Peyer's patch (tissue), 4 donors: ENCODE measurements at places on chromosomes 2 and 18. TPM values are rescaled to one million over a fixed set of nuclear protein-coding genes. Genes with fewer than 3 reads are reported as not detected.

CABLES1 gene
- total RNA-seq, result 19.8 TPM

NT5DC4 gene
- not detected for total RNA-seq

RAPGEF4 gene
- 73.4 TPM for total RNA-seq

CFC1 gene
- total RNA-seq, result not detected

ACTG2 gene
- total RNA-seq, result 38.8 TPM

GALNT13 gene
- 2.4 TPM for total RNA-seq

LRRC30 gene
- not detected for total RNA-seq

TRIB2 gene
- total RNA-seq, result 10.6 TPM

DNA sequence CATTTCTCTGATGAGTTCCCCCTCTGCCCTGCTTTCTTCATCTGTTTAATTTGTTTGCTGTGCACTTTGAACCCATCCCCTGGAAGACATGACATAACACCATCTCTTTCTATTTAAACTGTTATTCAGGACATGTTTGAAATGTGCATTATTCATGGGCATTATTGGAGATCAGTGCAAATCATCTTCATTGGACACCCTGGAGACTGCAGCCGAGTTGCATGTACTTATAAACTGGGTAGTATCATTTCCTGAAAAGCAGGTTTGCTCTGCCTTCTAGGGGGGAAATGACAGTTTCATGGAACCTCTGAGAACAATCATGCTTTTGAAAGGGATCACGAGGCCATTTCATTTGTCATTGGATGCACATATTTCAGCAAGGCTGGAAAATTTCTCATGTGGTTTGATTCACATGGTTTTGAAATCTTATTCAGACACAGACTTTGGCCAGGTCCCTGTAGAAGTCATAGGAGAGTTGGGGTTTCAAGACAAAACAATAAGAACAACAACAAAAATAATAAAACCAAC is 462.8 kb upstream of the MEX3C start:
- H3K27ac ChIP-seq, result no peak overlapping the region
- H3K4me3 ChIP-seq, result no peak overlapping the region
- no peaks in the 10 kb centered on the region for H3K36me3 ChIP-seq
- no peak for DNase-seq
- H3K4me1 ChIP-seq, result no peaks in the 10 kb centered on the region

DNA sequence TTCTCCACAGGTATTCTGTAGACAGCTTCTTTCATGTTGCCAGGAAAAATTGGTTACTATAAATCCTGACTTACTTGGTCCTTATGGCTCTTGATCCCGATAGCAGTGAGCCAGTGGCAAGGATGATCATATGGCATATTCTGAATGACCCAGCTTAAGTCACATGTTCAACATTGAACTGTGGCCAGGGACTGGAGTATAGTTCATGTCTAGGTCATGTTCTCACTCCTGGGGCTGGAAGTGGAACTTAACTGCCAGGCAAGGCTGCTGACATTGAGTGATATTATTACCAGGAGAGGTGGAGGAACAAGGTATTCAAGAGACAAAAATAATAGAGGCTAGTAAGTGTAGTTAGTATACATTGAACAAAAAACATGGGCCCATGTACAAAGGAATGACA is 26.2 kb downstream of the R3HDM1 start:
- H3K27ac ChIP-seq, result no peak overlapping the region
- no peak overlapping the region for H3K4me3 ChIP-seq
- DNase-seq, result no peak
- H3K4me1 ChIP-seq, result no peaks in the 10 kb centered on the region

GRCh38 chr18:49967171-49967570 is 153.8 kb upstream of the ACAA2 start:
- H3K27ac ChIP-seq, result no peak overlapping the region
- no peak overlapping the region for H3K4me3 ChIP-seq
- DNase-seq, result no peak
- peaks cover 9% of the 10 kb centered on the region for H3K36me3 ChIP-seq
- no peaks in the 10 kb centered on the region for H3K4me1 ChIP-seq
- H3K27me3 ChIP-seq, result no peaks in the 10 kb centered on the region

- H3K27me3 ChIP-seq, result no peaks in the 10 kb centered on the region
- no peaks in the 10 kb centered on the region for H3K4me1 ChIP-seq
- no peak for DNase-seq
- H3K36me3 ChIP-seq, result no peaks in the 10 kb centered on the region
Measured at GRCh38 chr2:168107322-168107721, 140.1 kb downstream of the STK39 start.

GRCh38 chr2:100831158-100831750 is 11.3 kb downstream of the NPAS2 start:
- no peaks in the 10 kb centered on the region for H3K4me1 ChIP-seq
- H3K27ac ChIP-seq, result no peak overlapping the region
- H3K27me3 ChIP-seq, result no peaks in the 10 kb centered on the region
- H3K4me3 ChIP-seq, result no peak overlapping the region
- no peak for DNase-seq

DNA sequence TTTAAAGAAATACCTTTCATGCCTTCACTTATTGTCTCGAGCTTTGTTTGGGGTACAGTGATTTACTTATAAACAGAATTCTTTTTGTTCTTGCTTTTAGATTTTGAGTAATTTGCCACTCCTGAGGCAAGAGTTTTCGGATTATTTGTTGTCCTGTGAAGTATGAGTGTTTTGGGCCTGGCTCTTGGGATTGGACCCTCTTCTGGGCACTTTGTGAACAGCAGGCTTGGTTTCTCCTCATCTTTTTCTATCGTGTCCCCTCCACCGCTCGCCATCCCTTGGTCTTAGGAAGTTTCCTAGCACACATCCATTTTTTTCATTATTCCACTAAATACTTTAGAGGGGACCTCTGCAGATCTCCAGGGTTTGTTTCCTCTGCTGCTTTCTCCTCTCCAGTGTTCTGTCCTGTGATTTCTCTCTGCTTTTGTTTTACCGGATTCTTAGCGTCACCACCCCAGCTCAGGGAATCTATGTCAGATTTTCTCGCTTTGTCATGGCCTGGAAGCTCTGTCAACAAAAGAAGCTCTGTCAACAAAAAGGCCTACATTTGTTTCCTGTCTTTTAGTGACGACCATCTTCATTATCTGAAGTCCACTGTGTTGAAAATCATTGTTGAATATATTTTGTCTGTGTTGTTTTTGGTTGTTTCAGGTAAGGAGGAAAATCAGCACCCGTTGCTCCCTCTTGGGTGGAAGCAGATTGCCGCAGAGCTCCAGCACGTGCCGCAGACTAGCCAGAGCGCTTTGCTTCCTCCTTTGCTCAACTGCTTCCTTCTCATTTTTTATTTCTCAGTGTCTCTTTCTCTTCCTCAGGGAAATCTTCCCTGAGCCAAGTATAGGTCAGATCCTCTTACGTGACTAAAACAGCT is 27.8 kb downstream of the ANKRD62 start:
- no peaks in the 10 kb centered on the region for H3K36me3 ChIP-seq
- no peaks in the 10 kb centered on the region for H3K4me1 ChIP-seq
- no peak for DNase-seq
- no peak overlapping the region for H3K27ac ChIP-seq

- H3K27me3 ChIP-seq, result peaks cover 6% of the 10 kb centered on the region
- H3K4me1 ChIP-seq, result no peaks in the 10 kb centered on the region
- H3K27ac ChIP-seq, result no peak overlapping the region
- H3K36me3 ChIP-seq, result no peaks in the 10 kb centered on the region
- no peak for DNase-seq
Measured at GRCh38 chr18:11747731-11748130, 58.7 kb downstream of the GNAL start.

- no peaks in the 10 kb centered on the region for H3K4me1 ChIP-seq
- no peak for DNase-seq
- no peaks in the 10 kb centered on the region for H3K27me3 ChIP-seq
- H3K36me3 ChIP-seq, result no peaks in the 10 kb centered on the region
- no peak overlapping the region for H3K27ac ChIP-seq
Measured at GRCh38 chr2:235841863-235842262, 326.3 kb downstream of the GBX2 start.

- H3K4me3 ChIP-seq, result no peak overlapping the region
- no peaks in the 10 kb centered on the region for H3K4me1 ChIP-seq
- no peak overlapping the region for H3K27ac ChIP-seq
- no peaks in the 10 kb centered on the region for H3K36me3 ChIP-seq
Measured at GRCh38 chr18:35754464-35754863, 172.9 kb downstream of the GALNT1 start.

DNA sequence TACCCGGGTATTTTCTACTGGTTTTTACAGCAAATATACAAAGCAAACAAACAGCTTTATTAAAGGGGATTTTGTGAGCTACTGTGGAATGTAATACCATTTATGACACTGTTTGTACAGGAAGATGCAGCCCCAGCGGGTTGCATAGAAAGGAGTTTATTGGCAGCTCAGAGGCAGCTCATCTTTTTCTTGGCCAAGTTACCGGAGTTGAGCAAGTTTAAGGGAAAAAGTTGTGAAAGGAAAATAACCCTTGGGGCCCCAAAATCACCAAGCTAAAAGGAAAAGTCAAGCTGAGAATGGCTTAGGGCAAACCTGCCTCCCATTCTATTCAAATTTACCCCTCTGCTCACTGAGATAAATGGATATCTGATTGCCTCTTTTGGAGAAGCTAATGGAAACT is 60.8 kb downstream of the MOB4 start:
- no peaks in the 10 kb centered on the region for H3K36me3 ChIP-seq
- no peak overlapping the region for H3K27ac ChIP-seq
- H3K4me1 ChIP-seq, result no peaks in the 10 kb centered on the region
- DNase-seq, result no peak
- no peak overlapping the region for H3K4me3 ChIP-seq
- H3K27me3 ChIP-seq, result no peaks in the 10 kb centered on the region

- H3K4me1 ChIP-seq, result no peaks in the 10 kb centered on the region
- H3K27me3 ChIP-seq, result no peaks in the 10 kb centered on the region
- H3K27ac ChIP-seq, result no peak overlapping the region
- no peak overlapping the region for H3K4me3 ChIP-seq
- no peak for DNase-seq
Measured at GRCh38 chr2:100603414-100603813, 40.6 kb downstream of the PDCL3 start.

DNA sequence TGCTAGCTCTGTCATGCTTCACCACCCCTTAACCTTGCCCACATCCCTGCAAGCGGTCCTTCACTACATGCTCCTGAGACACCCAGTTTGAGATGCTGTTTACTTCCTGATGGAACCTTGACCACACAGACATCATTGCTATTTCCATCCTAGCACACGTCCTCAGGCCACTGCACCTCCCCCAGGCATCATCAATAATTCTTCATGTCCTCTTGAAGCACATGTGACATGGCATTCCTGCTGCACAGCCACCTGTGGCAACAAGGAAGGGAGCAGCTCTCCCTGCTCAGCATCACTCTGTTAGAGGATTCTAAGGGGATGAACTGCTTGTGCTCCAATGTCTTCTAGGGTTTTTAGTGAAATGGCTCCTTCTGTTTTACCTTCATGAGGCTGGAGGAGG is 26.1 kb upstream of the ST3GAL5 start:
- H3K4me3 ChIP-seq, result no peak overlapping the region
- H3K36me3 ChIP-seq, result no peaks in the 10 kb centered on the region
- no peak for DNase-seq
- no peaks in the 10 kb centered on the region for H3K4me1 ChIP-seq
- H3K27me3 ChIP-seq, result no peaks in the 10 kb centered on the region
- H3K27ac ChIP-seq, result no peak overlapping the region

- no peaks in the 10 kb centered on the region for H3K36me3 ChIP-seq
- H3K27me3 ChIP-seq, result no peaks in the 10 kb centered on the region
- no peak for DNase-seq
- peak overlapping the region; percentile 44 for H3K27ac ChIP-seq
- H3K4me1 ChIP-seq, result no peaks in the 10 kb centered on the region
Measured at GRCh38 chr2:175004730-175004979, 526 bp downstream of the CHN1 start.

DNA sequence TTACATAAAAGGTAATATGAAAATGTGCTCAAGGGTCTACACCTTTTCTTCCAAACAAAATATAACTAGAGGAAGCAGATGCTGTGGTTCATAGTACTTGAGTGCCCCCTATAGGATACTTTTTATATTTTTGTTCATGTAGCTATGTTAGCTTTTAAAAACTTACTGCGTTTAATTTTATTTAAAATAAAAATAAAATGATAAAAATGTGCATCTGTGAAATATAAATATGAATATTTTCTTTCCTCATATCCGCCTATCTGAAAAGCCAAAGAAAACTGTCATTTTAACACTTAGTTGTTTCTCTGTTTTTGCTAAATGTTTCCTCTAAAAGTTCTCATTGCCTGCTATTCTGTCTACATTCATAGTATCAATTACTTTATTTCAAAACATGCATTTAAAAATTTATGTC is 9.6 kb upstream of the LRP1B start:
- H3K27ac ChIP-seq, result no peak overlapping the region
- H3K4me1 ChIP-seq, result no peaks in the 10 kb centered on the region
- no peaks in the 10 kb centered on the region for H3K27me3 ChIP-seq
- no peaks in the 10 kb centered on the region for H3K36me3 ChIP-seq
